Small intestine (tissue), 16 donors: ENCODE measurements at places on chromosomes 2 and 18. TPM values are rescaled to one million over a fixed set of nuclear protein-coding genes. Genes with fewer than 3 reads are reported as not detected.

GRCh38 chr18:65298422-65298821 lies 452.4 kb upstream of the CDH7 start:
- DNase-seq = no peak

DNA sequence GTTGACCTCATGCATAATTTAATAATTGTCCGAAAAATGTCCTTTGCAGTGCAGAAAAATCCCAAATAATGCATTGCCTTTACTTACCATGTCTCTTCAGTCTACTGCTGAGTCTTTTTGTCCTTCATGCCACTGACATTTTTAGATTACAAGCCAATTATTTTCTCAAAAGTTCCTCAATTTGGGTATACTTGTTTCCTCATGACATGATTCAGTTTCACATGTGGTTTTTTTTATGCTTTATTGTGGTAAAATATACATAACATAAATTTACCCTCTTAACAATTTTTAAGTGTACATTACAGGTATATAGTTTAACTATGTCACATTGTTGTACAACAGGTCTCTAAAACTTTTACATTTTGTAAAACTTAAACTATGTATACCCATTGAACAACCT lies 81.0 kb downstream of the EPC2 start:
- no peak for DNase-seq

- DNase-seq = peak; percentile 47
These were observed 35.2 kb upstream of the STPG4 start for GRCh38 chr2:47190188-47190881.

DNA sequence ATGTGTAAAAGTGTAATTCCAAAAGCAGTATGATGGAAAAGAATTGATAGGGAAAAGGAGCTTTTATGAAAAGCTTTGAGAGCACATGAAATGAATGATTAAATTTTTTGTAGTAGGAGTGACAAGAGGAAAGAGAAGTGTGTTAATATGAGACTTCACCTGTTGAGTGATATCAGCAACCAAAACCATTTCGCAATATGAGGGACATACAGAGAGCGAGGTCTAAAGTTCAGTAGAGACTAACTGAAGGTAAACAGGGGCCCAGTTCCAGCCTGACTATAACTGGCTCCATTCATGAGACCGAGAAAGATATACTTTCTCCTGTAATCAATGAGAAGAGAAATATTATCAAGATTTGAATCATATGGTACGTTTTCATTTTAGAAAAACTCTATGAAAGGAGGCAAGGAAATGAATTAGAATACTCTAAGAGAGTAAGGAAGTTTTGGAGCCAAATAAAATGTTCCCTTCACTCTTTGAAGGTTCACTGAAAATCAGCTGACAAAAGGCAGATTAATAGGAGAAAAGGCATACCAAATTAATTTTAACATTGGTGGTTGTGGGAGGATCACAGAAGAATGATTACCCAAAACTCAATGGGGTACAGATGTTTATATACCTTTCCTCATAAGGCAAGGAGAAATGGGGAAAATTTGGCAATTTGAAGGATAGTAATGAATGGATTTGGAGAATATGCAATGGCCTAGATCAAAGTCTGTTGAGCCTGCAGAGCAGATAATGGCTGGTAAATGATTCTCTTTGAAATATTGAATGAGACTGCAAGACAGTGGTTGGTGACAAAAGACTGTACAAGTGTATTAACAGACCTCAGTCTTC lies 932.2 kb downstream of the TDRD15 start:
- DNase-seq = peak; percentile 69

The CNDP1 gene
- 11.9 TPM for polyA plus RNA-seq

DNA sequence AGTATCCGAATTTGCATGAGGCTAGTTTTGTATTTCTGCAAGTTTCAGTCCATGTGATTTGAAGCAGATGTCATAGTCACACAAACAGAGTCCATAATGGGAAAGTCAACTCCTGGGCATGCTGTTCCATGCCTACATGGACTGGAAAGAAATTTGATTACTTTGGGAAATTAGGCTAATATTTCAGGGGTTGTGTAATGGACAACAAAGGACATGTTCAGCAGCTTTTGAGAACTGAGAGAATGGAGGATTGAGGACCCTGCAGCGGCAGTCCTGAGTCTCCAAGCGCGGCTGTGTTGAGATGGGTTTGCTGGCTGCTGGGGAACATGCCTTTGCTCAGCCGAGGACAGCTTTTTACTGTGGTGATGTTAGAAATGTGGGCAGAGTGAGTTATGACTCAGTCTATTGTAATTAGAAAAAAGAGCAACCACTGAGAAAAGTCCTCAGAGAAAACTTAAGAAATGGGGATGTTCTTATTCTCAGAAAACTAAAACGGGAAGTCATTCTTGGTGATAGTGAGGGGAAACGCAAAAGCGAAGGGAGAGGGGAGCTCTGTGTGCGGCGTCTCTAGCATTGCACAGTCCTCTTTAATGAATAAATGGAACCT lies 149.2 kb downstream of the FAM210A start:
- DNase-seq = peak; percentile 17

DNA sequence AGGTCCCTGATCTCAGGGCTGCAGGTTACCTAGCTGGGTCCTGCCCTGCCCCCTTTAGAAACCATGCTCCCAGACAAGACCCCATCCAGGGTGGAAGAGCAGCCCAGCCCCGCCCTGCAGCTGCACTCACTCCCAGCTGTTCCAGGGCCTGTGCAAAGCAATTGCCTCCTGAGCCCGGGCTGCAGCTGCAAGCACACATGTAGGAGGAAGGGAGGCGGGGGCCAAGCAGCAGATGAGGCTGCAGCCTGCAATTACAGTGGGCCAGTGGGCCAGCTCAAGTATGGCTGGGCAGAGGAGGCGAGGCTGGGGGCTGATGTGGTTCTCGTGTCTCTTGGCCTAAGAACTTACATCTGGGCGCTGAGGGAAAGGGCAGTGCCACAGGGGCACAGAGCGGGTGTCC lies 65.4 kb upstream of the TUBA3E start:
- no peak for DNase-seq

DNA sequence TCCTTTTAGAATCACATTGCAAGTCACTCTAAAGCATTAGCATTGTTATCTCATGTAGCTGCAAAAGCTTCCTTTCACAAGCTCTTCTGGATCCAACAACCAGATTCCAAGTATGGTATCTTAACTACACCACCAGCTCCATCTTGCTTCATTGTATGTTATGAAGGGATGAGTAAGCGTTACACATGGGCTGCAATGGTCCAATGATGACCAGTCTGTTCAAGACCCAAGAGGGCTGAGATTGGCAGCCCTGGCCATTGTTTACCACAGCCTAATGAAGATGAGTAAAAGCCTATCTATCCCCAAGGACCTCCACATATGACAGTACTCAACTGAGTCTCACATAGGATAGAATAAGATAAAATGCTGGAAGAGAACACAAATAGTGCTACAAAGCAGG lies 6.3 kb downstream of the CFLAR start:
- DNase-seq = no peak

DNA sequence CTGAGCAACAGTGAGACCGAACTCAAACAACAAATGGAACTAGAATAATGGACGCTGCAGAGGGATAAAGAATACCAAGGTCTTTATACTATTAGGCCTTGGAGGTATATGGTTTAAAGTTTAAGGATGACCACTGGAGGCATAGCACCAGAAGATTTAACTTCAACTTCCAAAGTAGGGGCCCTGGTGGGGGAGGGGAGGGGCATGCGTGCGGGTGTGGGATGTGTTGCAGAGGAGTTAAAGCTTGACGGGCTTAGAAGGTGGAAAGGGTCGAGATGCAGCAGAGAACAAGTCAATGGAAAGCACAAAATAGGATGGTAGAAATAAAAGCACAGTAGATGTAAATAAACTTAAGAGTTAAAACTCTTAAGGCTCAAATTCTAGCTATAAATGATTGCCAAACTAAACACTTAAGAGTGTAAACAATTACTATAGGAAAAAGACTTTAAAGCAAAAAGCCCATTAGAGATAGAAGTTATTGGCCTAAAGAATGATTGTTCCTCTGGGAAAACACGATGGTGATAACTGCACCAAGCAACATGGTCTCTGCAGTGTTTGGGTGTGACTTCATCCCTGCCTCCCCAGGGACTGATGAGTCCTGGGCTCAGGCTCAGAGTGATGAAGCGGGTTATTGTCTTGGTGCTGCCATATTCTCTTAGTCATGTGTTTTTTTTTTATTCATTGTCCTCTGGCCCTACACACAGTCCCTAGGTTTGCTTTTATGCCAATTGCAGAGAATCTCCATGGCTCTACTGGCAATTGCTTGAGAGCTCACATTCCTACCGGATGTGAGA lies 13.0 kb downstream of the RRM2 start:
- no peak for DNase-seq

GRCh38 chr2:16141641-16141921 lies 201.2 kb downstream of the MYCN start:
- DNase-seq = no peak

DNA sequence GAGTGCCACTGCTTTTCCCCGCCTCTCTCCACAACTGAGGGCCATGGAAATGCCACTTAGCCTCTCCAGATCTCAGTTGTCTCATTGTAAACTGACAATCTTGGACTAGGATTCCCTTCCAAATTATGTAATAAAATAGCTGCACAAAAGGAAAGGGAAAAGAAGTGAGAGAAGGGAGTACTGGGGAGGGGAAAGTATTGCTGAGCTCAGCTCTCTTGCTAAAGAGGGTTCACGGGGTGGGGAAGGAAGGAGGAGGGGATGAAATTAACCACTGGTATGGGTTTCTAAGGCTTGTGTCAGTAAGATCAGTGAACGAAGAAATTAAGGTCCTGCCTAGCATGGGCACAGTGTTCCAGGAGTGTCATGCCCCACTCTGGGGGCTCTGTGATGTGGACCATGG lies 417.3 kb downstream of the TGIF1 start:
- DNase-seq = no peak

DNA sequence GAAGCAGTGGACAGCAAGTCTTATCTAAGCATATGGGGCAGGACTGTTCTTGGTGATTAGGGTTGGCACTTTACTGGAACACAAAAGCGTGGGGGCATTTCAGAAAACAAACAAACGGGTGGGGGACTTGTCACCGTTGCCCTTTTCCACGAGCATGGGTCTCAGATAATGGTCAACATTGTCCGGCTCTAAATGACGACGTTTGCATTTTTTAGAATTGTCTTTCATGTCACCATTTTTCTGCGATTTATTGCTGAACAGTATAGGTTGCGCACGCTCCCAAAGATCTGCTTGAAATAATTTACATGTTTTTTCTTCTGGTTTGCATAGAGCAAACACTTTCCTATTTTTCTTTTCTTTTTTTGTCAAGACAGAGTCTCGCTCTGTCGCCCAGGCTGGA lies 46.6 kb upstream of the TBC1D8 start:
- no peak for DNase-seq

DNA sequence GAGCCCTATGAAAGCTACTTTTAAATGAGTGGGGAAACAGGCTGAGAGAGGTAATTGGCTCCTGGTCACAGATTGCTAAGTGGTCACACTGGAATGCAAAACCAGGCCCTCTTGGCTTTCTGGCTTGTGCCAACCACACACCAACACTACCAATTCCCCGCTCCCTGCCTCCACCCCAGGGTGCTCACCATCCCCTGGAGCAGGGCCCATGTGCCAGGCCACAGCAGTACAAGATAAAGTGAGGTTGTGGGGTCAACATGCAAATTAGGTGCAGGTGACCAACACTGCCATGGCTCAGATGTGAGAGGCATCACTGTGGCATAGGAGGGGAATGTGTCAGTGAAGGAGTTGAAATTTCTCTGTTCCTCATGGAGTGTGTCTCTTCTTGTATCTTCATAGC lies 312.5 kb downstream of the MYCN start:
- no peak for DNase-seq

- DNase-seq = no peak
These were observed 185.9 kb upstream of the NRP2 start for GRCh38 chr2:205496370-205496769.

- DNase-seq = peak; percentile 93
These were observed 657 bp downstream of the ARL6IP6 start for GRCh38 chr2:152718909-152719645.

- peak; percentile 42 for DNase-seq
These were observed 32.2 kb downstream of the RTP5 start for GRCh38 chr2:241901500-241902351.

The PKDCC gene
- polyA plus RNA-seq = 13.8 TPM

- peak; percentile 30 for DNase-seq
These were observed 85.1 kb upstream of the ACAA2 start for GRCh38 chr18:49898421-49898820.

The MLPH gene
- 13.2 TPM for polyA plus RNA-seq

DNA sequence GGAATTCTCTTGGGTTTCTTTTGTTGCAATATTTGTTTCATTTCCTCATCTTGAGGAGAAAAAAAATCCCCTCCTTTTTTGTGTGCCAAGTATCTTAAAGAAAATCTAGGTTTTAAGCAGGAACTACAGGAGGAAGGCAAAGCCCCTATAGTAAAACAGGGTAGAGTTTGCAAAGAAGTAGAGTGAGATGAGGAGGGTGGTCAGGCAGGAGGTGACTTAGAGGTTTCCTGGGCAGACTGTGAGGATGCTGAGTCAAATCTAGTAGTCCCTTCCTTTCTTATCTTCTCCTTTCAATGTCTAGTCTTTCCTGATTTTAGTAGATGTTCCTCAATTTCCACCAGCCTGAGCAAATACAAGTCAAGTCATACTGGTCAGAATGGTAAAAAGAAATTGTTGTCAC lies 222.5 kb downstream of the PMAIP1 start:
- no peak for DNase-seq

The HNMT gene
- polyA plus RNA-seq = 22.8 TPM

- DNase-seq = peak; percentile 81
These were observed 639 bp downstream of the MRO start for GRCh38 chr18:50819027-50819727.

GRCh38 chr2:9336576-9337314 lies 86.6 kb downstream of the ITGB1BP1 start:
- peak; percentile 86 for DNase-seq

The UGT1A3 gene
- polyA plus RNA-seq = 5.1 TPM

The ACMSD gene
- not detected for polyA plus RNA-seq

The PAX8 gene
- polyA plus RNA-seq = 1.2 TPM

DNA sequence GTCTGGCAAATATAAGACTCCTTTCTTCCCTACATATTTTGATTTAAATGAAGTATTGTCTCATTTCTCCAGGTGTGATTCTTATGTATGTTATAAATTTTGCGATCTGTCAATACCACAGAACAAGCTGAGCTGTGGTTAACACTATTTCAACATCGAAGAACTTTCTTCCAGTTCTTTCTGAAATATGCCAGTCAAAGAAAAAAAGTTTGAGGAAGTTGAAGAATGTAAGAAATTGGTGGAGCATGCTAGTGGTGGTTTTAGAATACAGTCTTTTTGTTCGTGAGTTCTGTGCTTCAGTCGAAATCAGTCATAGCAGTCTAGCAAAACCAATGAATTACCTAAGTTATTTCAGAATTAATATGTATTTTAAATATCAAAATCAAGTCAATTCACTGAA lies 8.6 kb upstream of the COBLL1 start:
- DNase-seq = no peak

DNA sequence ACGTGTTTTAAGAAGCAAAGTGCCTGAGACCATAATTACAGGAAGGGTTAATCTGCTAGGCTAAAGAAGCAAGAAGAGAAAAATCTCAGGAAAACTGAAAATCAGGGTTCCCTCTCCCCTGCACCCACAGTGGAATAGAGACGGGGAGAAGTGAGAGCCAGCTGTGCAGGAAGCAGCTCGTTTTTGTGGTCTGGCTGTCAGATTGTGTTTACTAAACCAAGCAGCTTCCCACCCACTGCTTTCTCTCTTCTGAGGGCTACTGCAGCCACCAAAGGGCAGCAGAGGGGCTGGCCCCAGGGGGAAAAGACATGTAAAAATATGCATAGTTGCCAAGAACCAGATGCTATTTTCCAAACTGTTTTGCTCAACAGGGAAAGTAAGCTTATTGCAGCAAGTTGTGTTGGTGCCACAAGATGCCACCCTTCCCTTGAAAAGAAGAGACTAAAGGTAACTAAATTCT lies 72.6 kb upstream of the THUMPD2 start:
- DNase-seq = no peak

The KIF5C gene
- polyA plus RNA-seq = 6.4 TPM

- peak; percentile 18 for DNase-seq
These were observed 11.5 kb downstream of the ATF2 start for GRCh38 chr2:175156534-175156933.
